ENCODE measurements at places on chromosomes 13 and 19.

- DNase-seq: no peak
These were observed 1.0 kb upstream of the RPS5 start for GRCh38 chr19:58385891-58386575.

DNA sequence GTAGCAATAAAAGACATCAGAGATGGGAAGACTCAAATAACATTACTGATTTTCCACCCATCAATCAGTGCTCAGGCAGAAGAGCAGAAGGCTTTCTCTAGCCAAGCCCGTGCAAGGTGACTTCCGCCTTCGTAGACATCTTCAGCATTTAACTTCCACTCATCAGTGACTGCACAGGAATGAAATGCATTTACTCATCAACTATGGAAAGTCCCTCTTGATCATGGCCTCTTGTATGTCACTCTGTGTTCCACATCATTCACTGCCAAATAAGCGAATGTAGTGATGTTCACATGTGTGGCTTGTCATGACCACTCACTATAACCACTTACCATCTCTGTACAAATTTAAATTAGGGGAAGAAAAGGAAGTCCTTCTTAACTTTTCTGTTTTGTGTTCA lies 49.4 kb downstream of the SACS start:
- DNase-seq: no peak

DNA sequence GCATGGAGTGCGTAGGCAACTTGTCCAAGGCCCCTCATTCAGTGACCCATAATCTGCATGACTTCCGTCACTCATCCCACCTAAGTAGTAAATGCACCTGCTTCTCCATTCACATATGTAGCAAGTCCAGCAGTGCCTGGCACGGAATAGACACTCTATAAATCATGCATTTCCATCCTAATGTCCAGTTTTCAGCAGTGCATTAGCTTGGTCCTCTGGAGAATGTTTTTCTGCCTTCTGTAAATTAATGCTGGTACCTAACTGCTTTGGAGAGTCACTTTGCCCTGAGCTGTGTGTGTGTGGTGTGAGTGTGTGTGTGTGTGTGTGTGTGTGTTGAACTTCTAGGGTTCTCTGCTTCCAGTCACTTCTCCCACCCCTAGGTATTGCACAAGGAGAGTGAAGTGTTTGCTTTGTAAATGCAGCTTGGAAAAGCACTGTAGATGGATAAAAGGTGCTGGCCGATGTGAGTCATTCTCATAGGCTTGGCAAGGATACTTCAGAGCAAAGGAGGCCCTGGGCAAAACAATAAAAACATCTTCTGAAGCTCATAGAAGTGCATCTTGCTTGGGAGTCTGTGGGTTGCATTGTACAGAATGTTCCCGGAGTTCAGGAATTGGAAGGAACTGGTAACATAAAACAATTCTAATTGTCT lies 181.8 kb downstream of the KATNAL1 start:
- no peak for DNase-seq

DNA sequence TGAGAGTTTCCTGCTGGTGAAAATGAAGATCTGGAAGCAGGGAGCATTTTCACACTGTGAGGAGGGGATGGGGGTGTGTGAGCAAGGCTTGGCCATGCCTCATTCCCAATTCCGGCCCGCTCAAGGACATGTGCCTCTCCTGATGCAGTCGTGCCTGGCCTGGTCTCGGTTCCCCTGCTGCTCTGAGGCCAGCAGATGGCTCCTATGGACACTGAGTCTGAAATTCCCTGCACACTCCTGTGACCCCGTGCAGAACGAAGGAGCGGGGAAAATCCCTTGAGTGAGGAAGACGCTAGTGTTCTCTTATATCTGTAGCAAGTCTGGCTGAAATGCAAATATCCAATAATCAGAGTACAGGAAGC lies 363 bp upstream of the ZNF763 start:
- no peak for DNase-seq

GRCh38 chr13:40319699-40320579 lies 346.5 kb downstream of the FOXO1 start:
- DNase-seq: no peak

- no peak for DNase-seq
These were observed 112.0 kb upstream of the CLDN10 start for GRCh38 chr13:95440441-95441088.

DNA sequence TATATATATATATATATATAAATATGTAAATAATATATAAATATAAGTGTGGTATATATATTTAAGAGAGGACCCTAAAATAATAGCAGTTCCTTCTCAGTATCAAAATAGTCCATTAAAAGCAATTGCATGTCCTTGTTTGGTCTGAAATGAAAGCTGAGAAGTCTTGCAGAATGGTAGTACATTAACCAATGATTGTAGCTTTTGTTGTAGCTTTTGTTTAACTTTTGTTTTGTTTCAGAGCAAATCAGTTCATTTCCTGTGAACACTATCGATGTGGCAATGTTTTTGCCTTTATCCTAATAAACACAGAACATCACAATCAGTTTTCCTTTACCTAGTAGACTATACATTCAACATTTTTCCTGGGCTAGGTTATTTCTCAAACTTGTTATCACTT lies 1256.2 kb upstream of the SPRY2 start:
- DNase-seq: no peak

DNA sequence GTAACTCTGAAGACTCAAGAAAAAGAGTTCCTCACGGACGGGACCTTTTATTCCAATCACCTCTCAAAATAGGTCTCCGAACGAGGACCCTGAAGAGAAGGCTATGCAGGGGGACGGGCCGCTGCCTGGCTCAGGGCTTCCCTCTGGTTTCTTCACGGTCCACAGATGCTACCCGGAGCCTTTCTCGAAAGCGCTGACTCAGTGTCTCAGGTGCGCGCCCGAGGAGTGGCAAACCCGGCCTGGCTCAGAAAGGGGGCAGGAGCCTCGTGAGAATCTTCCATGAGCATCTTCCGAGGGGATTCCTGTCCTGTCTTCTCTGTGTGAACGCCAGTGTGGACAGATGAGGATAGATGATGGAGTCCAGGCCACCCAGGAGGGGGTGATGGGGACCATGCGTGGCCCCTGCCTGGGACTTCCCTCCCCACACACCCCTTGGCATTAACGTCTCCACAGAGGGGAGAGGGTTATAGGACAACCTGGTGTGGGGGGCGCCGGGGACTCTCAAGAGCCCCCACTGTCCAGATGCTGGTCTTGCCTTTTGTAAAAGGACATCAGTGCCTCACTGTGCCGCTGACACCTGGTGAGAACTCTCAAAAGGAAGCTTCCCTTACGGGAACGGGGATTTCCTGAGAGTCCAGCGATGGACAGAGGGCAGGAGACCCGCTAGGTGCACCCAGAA lies 16.5 kb downstream of the LSM4 start:
- DNase-seq: no peak

- no peak for DNase-seq
These were observed 34.0 kb downstream of the C13orf46 start for GRCh38 chr13:113939944-113940297.

- no peak for DNase-seq
These were observed 210.9 kb downstream of the SHISA2 start for GRCh38 chr13:25840931-25841330.

- DNase-seq: no peak
These were observed 61.4 kb upstream of the SLITRK1 start for GRCh38 chr13:83943530-83944279.

- no peak for DNase-seq
These were observed 33.2 kb upstream of the CASP14 start for GRCh38 chr19:15015946-15016542.

DNA sequence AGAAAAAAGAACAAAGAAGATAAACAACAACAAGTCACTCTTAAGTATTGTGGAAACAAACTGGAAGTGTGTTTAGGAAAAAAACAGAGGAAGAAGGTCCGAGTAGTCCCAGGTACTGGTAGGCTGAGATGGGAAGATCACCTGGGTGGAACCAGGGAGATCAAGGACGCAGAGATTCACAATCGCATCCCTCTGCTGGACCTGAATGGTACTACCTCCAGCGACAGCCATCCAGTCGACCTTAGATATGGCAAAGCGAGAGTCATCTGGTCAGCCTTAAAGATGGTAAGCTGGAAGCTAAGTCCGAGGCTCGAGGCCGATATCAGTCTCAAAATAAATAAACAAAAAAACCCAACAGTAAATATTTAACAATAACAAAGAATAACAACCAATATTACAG lies 44.9 kb upstream of the ZNF91 start:
- DNase-seq: no peak

GRCh38 chr13:48873081-48873480 lies 102.6 kb upstream of the FNDC3A start:
- no peak for DNase-seq

- DNase-seq: peak; percentile 52
These were observed 26.9 kb downstream of the GAS6 start for GRCh38 chr13:113836768-113837559.

DNA sequence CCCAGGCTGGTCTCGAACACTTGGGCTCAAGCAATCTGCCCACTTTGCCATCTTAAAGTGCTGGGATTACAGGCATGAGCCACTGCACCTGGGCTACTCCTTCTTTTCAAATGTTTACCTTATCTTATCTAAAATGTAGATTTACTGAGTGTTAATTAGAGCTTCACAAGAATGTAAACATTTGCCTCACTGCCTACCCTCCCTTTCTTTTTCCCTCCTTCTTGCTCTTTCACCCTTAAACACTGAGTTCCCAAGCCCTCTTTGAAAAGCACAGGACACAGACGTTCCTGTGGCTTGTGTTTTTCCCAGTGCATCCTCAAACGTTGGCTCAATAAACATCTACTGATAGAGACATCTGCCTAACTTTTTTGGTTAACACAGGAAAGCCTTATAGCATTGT lies 32.7 kb upstream of the CYSLTR2 start:
- no peak for DNase-seq

DNA sequence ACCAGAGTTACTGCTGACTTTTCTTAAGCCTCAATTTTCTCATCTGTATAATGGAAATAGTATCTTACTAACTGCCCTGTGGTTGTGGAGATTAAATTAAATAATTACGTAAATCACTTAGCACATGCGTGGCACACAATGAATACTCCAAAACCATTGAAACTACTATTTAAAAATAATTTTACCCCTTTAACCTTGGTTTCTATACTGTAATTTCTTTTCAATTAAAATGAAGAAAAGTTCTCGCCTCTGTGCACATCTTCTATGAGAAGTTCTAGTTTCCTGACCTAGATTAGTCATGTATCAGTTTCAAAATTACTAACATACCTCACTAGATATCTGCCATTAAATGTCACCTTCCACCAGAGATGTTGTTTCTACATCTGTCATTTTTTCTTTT lies 5.7 kb downstream of the SLITRK1 start:
- DNase-seq: no peak

- no peak for DNase-seq
These were observed 62.9 kb downstream of the CHST8 start for GRCh38 chr19:33684538-33685232.

DNA sequence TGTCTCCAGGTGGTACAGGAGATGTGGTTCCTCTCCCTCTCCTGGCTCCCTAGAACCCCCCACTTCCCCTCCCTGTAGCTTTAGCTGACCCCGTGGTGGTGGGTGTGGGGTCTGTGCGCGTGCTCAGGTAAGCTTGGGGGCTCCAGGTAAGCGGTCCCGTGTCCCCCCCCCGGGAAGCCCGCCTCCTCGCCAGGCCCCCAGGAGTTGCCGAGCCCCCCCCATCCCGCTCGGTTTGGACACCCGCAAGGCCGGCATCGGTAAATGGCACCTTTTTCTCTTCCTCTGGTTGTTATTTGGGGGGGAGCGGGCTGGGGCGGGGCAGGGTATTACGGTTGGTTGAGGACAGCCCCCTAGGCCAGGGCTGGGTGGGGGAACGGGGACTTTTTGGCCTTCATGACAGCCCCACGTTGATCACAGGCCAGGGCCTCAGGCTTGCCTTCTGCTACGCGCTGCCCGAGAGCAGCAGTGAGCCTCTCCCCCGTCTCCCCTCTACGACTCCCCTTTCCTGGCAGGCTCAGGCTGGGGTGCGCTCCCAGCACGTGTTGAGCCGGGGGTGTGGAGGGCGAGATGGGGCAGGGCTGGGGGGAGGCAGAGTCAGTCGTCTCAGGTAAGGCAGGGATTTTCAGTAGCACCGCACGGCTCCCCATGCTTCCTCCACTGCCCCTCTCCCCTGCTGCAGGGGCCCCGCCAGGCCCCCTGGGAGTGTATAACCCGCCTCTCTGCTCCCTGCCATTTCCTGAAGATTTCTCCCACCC lies 10.7 kb upstream of the LIN7B start:
- no peak for DNase-seq

DNA sequence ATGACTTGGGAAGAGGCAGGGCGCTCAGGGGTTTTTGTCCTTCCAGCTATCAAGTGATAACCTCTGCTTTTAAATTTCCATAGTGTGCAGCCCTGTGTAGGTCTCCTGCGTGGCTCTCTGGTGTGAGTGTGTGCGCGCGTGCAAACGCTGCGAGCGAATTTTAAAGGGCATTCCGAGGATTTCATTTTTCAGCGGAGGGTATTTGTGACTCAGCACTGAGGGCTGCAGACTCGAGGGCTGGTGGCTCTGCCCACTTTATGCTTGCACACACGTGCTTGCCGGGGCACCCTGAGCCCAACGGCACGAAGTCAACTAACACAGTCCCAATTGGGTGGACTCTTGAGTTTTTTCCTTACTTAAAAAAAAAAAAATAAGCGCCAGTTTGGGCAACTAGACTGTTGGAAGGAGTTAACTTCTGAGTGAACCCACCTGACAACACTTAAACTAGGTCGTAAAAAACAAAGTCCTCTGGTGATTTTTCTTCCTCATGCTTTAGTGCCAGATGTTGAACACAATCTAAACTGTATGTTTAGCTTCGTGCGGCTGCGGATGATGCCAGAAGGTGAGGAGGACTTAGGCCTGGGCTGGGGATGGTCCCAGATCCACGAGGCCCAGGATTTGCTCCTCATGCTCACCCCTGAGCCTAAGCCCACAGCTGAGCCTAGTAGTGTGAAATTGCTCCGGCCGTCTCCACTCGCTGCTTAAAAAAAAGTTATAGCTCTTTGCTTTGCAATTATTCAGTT lies 2.1 kb downstream of the FGF9 start:
- DNase-seq: peak; percentile 32

GRCh38 chr19:920051-920864 lies 3.1 kb downstream of the KISS1R start:
- DNase-seq: peak; percentile 60

DNA sequence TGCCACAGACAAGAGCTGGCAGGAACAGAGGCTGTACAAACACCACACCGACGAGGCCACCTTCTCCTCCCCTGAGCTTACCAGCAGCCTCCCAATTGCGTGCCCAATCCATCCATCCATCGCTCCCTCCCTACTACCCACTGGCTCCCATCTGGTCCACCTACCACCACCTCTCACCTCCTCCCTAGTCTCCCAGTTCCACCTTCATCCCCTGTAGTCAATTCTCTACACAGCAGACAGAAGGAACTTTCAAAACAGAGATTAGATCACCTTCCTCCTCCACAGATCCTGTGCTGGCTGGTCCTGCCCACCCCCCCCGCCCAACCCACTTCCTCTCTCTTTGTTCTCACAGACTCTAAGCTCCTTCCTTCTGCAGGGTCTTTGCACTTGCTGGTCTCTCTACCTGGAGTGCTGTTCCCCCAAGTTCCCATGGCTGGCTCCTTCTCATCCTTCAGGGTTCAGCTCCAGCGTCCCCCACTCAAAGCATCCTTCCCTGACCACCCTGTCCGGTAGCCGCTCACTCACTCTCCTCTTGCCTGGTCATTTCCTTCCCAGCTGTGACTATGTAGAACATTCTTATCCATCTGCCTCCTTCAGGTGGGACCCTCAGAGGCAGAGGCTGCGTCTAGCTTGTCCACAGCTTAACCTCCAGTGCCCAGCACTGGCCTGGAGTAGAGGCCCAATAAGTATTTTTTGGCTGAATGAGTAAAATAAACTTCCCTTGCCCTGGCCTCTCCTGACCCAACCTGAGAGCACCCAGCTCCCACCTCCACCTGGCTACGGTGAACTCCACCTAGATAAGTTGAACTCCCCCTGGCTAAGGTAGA lies 23.0 kb downstream of the PIN1 start:
- no peak for DNase-seq

Measured in NCI-H2081 (cell line).